ENCODE measurements at places on chromosomes 5 and 9.

GRCh38 chr5:1884678-1885403 is 2.1 kb upstream of the IRX4 start:
- no peak for DNase-seq

DNA sequence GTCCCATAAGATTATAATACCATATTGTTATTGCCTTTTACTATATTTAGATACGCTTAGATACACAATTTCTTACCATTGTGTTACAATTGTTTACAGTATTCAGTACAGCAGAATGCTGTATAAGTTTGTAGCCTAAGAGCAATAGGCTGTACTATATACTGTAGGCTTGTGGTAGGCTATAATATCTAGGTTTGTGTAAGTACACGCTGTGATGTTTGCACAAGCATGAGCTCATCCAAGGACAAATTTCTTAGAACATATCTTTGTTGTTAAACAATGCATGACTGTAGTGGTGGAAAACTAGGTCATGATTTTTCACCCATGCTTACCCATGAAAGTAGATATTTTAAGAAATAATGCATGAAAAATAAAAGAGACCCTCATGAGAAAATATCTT is 509.4 kb upstream of the CDH18 start:
- DNase-seq, result no peak

GRCh38 chr9:20732118-20732517 is 48.1 kb downstream of the FOCAD start:
- no peak for DNase-seq

DNA sequence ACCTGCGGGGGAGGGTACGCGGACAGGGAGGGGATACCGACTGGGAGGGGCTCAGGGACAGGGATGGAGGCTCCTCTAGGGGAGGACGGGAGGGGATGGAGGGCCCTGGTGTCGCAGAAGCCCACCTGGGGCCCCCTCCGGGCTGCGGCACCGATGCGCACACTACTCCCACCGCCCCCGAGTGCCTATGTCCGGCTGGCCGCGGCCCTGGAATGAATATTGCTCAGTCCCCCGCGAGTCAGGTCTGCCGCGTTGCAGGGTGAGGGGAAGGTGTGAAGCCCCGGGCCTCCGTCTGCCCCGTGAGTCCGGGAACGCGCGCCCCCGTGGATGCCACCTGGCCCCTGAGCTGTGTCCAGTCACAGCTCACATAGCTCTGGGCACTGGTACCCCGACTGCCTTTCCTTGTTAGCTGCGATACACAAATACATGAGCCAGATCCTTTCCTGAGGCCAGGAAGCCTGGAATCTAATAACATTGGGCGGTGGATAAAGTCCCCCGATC is 44.5 kb upstream of the PRSS3 start:
- DNase-seq, result no peak

- DNase-seq, result no peak
Observed at GRCh38 chr5:116883875-116884274, 309.3 kb upstream of the SEMA6A start.

- no peak for DNase-seq
Observed at GRCh38 chr9:115121181-115121580, 3.2 kb upstream of the TNC start.

DNA sequence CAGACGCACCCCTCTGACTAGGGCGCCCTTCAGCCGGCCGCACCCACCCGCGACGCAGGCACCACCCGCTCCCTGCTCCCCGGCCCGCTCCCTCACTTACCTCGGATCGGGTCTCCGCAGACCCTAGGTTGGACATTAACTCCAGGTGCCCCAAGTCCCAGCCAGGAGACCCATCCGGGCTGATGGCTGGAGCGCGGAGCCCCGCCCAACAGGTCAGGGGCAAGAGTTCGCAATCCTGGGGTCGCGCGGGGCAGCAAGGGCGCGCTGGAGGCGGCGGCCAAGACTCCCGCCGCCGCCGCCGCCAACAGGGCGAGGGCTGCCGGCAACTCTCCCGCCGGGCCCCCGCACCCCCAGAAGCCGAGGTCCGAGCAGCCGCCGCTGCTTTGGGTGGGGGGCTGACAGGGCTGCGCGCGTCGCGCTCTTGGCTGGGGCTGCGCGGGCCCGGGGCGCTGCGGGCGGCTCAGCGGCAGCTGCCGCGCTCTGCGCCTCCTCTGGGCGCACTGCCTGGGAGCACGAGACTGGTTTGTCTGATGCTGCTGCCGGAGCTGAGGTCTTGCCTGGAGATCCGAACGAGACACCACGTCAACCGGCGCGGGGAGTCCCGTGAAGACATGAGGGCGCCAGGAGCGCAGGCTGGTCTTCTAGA is at the start of gene GDNF:
GDNF (minus strand) TSS at position 635 of the 646 bp plus-strand sequence. CDS start 5,245 bp downstream, outside the sequence.
- no peak for DNase-seq

DNA sequence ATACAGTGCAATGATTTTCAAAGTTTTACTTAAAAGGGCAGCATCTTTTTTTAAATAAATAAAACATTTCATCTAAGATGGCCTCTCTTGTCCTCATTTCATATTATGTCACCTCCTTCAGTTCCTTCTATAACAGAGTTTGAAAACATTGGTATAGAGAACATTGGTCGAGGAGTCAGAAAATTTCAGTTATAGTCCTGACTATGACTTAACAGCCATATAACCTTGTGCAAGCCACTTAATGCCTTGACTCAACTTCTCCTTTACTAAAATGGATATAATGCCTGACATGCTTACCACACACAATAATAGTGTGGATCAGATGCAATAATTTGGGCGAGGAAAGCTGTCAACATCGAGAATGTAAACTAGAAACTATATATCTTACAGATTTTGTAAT is 22.6 kb downstream of the SSBP2 start:
- no peak for DNase-seq

- no peak for DNase-seq
Observed at GRCh38 chr5:96117771-96118651, 156.4 kb upstream of the ELL2 start.

DNA sequence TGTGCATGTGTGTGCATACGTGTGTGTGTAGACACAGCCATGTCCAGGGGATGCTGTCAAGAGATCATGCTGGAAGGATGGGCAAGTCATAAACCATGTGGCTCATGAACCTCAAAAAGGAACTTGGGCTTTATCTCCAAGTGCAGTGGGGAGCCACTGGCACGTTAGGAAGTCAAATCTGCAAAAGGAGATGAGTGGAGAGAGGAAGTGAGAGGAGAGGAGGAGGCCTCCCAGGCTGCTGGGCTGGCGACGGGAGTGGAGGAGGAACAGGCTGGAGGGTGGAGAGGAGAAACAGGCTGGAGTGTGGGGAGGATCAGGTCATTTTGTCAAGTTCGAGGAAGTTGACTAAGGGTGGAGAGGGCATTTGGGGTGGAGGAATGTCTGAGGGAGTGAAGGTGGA is 29.2 kb upstream of the TIFAB start:
- DNase-seq, result no peak
